ENCODE measurements at places on chromosomes 7 and 10. TPM values are rescaled to one million over a fixed set of nuclear protein-coding genes. Genes with fewer than 3 reads are reported as not detected.

Gene NEURL1
- 0.16 TPM for polyA plus RNA-seq

Gene COBL
- 27.0 TPM for polyA plus RNA-seq

Gene IKZF5
- polyA plus RNA-seq = 5.7 TPM

Gene LIPF
- 0.57 TPM for polyA plus RNA-seq

Gene CRYGN
- polyA plus RNA-seq = 0.07 TPM

Gene TFPI2
- polyA plus RNA-seq = 6.5 TPM

Gene LRRC18
- polyA plus RNA-seq = not detected

Gene FAM25A
- not detected for polyA plus RNA-seq

Gene HSPA12A
- polyA plus RNA-seq = 8.4 TPM

Gene FAM221A
- 3.6 TPM for polyA plus RNA-seq

Gene HOXA4
- 3.3 TPM for polyA plus RNA-seq

Gene LIPM
- polyA plus RNA-seq = not detected

Gene TACR2
- 0.27 TPM for polyA plus RNA-seq

Gene DCLRE1A
- polyA plus RNA-seq = 4.5 TPM

Gene AGR3
- polyA plus RNA-seq = not detected

Gene MOGAT3
- polyA plus RNA-seq = not detected

Gene GNG11
- 43.8 TPM for polyA plus RNA-seq

Gene AFAP1L2
- polyA plus RNA-seq = 3.7 TPM

Gene TLL2
- 1.9 TPM for polyA plus RNA-seq

Gene C10orf143
- polyA plus RNA-seq = 4.0 TPM

Gene UCN3
- polyA plus RNA-seq = not detected

Gene CDCA7L
- 29.7 TPM for polyA plus RNA-seq

Gene TRIM50
- 0.07 TPM for polyA plus RNA-seq

Gene EFCAB10
- not detected for polyA plus RNA-seq

Gene SPDYE9
- polyA plus RNA-seq = not detected

All from right cardiac atrium (tissue), 5 donors.